ENCODE measurements at places on chromosomes 12 and 14.

- peak; percentile 93 for DNase-seq
These were observed 6.0 kb upstream of the LGALS3 start for GRCh38 chr14:55123101-55123500.

GRCh38 chr14:75589931-75590330, 11.5 kb downstream of the FLVCR2 start:
- DNase-seq: peak; percentile 81

DNA sequence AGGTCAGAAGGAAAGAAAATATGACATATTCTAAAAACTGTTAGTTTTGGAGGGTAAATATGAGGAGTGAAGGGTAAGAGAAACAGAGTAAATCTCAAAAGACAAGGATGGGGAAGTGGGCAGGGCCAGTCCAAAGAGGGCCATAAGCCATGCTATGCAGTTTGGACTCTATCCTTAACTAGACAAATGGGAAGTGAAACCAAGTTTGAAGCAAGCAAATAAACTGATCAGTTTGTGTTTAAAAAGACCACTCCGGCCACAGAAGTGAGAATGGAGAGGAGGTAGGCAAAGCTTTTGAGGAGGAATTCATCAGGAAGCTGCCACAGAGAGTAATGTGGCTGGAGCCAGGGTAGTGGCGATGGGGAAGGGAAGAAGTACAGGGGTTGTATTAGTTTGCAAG, 37.5 kb upstream of the DAAM1 start:
- peak; percentile 61 for DNase-seq

GRCh38 chr12:101795013-101795412, 35.7 kb downstream of the GNPTAB start:
- no peak for DNase-seq

DNA sequence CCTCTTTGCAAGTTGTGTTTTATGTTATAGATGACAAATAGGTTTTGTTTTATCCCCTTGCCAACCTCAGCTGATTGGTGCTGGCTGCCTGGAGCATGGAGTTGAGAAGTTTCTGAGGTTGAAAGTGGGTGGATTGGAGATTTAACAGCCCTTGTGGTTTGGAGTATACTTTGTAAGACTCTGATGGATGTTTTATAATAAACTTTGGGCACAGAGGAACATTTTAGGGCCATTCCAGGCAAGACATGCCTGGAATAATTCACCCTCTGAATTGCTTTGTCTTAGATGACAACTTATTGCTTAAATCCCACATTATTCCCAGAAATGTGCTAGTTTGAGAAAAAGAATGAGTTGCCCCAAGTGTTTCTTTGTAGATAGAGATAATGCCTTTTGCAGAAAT, 158.9 kb downstream of the SLC5A8 start:
- no peak for DNase-seq

DNA sequence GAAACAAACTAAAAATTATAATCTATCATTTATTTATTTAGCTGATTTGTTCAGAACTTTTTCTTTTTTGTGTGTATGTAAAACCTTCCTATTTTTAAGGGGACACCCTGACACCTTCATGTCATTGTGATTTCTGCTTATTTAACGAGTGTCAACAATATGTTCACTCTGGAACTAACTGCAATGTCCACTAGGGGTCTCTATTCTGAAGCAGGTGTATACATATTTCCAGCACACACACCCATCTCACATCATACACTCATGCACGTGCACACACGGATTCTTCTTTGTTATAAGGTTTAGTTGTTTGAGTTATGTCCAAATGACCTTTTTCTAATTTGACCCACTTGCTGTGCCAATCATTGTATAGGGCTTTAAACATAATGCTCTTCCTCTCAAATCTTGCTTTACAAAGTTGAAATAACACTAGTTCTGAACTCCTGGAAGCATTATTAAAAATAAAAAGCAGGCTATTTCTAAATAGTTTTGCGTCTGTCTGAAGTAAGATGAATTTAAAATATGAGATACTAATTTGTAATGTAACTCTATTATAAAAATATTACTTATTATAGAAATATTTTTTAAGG, 15.5 kb downstream of the E2F7 start:
- peak; percentile 59 for DNase-seq

DNA sequence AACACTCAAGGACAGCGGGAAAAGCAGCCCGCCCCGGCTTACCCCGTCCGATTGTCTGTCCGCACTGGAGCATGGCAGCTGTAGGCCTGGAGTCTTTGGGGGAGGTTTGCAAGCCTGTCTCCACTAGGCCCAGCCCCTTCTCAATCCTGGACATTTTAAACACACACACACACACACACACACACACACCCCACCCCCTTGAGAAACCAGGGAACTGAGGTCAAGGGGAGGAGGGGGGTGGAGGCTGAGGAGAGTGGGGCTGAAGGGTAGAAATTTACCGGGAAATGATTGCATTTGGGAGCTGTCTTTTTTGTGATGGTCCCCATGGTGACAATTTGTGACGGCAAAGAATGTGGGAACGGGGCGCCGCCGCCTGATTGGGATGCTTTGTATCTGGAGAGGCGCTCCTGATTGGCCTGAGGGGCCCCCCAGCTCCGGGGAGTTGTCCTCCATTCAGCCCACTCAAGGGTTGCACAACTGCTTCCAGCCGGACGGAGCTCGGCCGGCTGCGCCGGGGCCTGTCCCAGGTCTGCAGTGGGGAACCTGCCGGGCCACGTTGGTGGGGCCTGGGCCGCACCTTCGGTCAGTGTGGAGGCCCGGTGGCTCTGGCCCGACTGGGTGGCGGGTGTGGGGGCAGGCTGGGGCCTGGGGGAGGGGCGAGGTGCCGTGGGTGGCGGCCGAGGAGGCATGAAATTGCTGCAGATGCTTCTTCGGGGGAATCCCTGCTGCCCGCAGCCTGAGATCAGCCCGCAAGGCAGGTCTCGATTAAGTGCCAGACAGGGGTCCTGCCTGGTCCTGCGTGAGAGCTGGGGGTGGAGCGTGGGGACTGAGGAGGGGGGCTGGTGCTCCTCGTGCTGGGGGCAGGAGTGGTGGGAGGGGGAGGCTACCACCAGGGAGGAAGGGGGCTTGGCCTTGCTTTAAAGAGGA, at the start of gene FAM181A:
TSS of gene FAM181A (plus strand) at position 472 of the 927 bp plus-strand sequence. CDS start 942 bp downstream, outside the sequence.
- no peak for DNase-seq

DNA sequence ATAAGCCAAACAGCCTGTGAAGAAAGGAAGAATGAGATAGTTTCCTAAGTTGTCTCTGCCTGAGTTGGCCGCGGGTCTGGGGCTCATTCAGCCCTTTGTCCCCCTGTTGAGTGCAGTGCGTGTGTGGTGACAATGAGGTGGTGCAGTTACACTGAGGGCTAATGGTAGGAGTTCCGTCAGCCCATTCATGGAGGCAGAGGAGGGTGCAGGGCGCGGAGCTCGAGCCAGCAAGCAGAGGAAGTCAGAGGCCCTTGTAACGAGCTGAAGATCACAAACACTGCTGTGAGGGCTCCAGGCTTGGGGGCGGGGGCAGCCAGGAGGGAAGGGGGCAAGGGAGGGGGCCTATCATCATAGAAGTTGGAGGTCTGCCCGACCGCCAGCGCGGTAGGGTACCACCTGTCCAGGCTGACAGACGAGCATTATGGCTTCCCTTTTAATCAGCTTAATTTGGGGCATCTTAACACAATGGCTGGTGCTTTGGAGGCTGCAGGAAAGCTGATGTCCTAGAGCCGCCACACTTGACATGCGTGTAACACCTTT, 20.5 kb downstream of the CCND2 start:
- DNase-seq: no peak

- DNase-seq: no peak
These were observed 14.2 kb upstream of the STYK1 start for GRCh38 chr12:10688042-10688441.

GRCh38 chr14:103856607-103857006, 9.2 kb upstream of the PPP1R13B start:
- DNase-seq: no peak

DNA sequence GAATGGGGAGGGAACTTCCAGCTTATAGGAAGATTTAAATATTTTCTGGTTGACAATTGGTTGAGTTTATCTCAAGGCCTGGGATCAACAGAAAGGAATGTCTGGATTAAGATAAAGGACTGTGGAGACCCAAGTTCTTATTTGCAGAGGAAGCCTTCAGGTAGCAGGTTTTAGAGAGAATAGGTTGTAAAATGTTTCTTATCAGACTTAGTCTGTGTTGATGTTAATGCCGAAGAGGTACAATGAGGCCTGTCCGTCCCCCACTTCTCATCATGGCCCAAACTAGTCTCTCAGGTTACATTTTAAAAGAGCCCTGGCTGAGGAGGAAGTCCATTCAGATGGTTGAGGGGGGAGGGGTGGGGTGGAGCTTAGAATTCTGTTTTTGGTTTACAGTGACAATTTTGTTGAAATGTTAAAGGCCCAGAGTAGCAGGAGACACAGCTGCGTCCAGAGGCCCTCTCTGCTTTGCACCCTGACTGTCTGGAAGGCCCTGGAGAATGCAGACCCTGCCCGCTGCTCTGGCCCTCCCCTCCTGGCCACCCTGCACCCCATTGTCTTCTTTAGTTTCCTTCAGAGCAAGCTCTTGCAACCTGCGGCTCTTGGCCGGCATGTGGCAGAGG, 672.5 kb upstream of the TMEM132C start:
- DNase-seq: no peak

- no peak for DNase-seq
These were observed 155.8 kb downstream of the NTF3 start for GRCh38 chr12:5587711-5588121.

- no peak for DNase-seq
These were observed 12.3 kb downstream of the HMGA2 start for GRCh38 chr12:65836419-65837197.

DNA sequence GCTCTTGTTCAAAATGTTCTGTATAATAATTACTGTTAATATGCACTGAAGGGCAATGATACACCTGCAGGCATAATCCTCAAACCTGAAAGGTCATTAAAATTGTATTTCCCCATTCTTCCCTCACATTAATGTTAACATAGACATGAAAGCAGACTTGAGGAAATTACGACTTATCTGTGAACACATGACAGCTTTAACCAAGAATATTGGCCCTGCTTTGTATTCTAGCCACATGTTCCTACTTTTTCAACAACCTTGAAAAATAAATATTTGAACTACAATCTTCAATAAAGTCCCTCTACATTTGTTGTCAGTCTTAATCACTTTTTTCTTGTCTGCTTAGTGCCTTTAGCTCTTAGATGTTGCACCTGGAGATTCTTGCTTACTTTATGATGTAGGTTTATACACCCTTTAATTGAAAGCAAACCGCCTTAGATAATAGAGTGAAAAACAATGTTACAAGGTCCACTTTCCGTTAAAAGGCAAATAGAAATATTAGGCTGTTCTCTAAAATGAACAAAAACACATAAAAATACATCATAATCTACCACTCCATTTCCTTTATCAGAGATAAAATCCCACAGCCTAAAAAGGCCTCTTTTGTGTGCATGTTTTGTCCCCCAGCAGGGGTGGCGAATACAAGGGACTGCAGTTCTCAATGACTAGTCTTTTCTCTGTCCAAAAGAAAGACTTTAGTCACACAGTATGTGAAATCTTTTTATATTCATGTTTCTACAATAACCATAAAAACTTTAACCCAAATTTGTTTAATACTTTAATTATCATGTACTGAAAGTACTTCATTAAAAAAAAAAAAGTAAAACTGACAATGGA, 55.9 kb downstream of the ZFC3H1 start:
- no peak for DNase-seq

GRCh38 chr14:36022765-36023410, 153.6 kb downstream of the PTCSC3 start:
- DNase-seq: no peak

DNA sequence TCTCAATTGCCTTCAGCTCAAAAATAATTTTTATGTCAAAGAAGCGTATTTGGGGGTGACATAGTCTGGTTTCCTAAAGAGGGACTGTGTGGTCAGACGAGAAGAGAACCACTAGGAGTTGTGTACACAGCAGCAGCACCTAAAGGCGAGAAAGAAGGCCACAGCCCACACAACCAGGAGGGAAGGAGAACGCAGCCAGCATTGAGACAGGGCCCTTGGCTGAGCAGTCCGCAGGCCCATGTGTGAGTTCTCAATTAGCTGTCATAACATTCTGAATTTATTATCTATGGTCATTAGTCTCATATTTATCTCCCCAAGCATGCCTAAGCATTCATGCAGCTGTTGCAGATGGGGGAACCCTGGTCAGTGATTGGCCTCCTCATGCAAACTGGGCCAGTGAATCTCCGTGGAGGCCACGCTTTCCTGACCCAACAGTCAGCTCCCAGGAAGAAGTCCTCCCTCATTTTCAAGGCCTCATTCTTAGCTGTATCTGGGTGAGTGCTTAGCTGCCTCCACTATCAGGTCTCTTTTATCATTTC, 81.2 kb upstream of the ATF7IP start:
- no peak for DNase-seq

DNA sequence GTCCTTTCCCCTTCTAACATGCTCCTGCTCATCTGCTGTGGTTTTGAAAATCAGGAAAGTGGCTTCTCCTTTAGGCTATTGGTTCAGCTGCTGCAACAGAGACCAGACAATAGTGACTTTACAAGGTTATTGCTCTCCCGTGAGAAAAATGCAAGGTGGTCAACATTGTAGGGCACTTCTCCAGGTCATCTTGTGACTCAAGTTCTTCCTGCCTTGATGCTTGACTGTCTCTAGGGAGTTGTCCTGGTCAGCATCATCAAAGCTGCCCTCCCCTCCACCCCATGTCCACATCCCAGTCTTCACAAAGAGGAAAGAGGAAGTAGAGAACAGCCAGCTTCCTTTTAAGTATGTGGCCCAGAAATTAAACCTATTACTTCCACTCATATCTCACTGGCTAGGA, 3.9 kb upstream of the TMEM63C start:
- no peak for DNase-seq

GRCh38 chr14:67438969-67439368, 27.0 kb upstream of the PLEK2 start:
- no peak for DNase-seq

DNA sequence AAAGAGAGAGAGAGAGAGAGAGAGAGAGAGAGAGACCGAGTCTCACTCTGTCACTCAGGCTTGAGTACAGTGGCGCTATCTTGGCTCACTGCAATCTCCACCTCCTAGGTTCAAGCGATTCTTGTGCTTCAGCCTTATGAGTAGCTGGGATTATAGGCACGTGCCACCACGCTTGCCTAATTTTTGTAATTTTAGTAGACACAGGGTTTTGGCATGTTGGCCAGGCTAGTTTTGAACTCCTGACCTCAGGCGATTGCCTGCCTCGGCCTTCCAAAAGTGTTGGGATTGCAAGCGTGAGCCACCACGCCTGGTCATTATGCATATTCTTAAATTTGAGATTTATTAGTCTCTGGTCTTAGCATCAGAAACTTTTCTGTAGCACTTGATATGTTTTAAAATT, 317.9 kb upstream of the ATP2B1 start:
- no peak for DNase-seq

DNA sequence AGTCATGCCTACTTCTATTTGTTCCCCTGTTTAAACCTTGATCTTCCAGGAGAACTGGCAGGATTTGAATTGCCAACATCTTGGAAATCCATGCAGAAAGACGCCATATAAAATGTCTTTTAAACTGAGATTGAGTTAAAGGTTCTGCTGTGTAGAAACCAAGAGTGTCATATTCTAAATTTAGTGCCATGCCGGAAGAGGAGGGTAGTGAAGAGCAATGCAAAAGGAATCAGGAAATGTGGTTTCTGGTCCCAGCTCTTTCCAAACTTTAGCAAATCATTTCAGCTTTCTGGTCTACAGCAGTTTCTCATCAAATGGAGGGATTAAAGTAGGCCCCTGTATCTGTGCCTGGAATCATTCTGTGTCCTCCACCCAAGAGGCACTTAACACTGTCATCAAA, 85.7 kb downstream of the BTG1 start:
- DNase-seq: peak; percentile 51

- no peak for DNase-seq
These were observed 4.5 kb upstream of the CDK17 start for GRCh38 chr12:96404696-96405095.

Data from inflammatory macrophage treated with lipopolysaccharide for 1 hour (primary cell).